CD14-positive monocyte (primary cell): ENCODE measurements at places on chromosomes 11 and 22. TPM values are rescaled to one million over a fixed set of nuclear protein-coding genes. Genes with fewer than 3 reads are reported as not detected.

DNA sequence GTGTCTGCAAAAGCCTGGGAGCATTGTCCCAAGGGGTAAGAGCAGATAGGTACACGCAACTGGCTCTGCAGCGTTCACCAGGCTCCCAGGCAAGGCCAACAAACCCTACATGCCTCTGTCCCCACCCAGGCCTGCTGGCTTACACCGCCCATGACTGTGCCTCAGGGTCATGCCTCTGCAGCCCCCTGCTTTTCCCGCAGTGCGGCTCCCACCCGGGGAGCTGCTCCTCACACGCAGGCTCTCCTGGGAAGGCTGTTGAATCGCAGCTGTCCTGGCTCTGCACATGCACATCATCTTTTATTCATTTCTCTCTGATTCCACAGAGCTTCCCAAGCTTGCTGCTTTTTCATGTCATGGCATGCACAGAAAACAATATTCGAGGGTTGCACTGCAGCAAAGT is 29.2 kb upstream of the B3GAT1 start:
- H3K4me3 ChIP-seq, result no peak overlapping the region
- no peaks in the 10 kb centered on the region for H3K27me3 ChIP-seq
- DNase-seq, result no peak
- no peak overlapping the region for H3K27ac ChIP-seq

DNA sequence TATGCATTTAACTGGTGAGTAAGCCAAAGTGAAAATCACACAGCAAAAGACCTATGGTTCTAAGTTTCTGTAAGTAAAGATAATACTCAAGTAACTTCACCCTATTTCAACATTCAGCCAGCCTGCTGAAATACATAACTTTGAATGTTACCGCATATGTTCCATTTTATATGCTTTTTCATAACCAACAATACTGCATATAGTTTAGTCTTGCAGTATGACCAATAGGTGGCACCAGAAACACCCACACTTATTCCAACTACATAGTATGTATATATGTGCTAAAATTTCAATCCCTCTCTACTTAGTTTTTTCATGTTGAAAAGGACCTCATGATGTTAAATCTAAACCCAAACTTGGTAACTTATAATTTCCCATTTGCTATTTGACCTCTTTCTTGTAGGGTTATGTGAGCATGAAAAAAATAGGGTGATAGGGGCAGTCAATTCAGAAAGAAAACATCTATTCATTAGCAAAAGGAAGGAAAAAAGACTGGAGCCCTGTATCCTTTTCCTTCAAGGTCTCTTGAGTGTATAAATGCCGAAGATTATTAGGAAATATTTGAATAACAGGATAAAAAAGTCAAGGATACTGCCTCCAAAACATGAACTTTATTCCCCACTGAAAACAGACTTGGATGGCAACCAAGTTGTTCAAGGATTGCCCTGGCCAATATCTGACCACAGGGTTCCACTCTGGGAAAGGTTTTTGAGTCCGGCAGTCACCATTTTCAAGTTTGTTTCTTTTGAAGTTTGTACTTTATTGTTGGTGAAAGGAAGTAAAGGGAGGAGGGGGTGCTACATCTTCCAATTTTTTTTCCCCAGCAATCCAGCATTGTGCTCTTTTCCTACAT is 23.8 kb upstream of the FZD4 start:
- H3K36me3 ChIP-seq, result no peaks in the 10 kb centered on the region
- no peaks in the 10 kb centered on the region for H3K4me1 ChIP-seq
- H3K27ac ChIP-seq, result no peak overlapping the region
- H3K4me3 ChIP-seq, result peak overlapping the region; percentile 11
- no peaks in the 10 kb centered on the region for H3K27me3 ChIP-seq

- H3K27me3 ChIP-seq, result no peaks in the 10 kb centered on the region
- no peak overlapping the region for H3K4me3 ChIP-seq
- H3K36me3 ChIP-seq, result no peaks in the 10 kb centered on the region
- DNase-seq, result no peak
- H3K4me1 ChIP-seq, result no peaks in the 10 kb centered on the region
These were observed 403.7 kb downstream of the LUZP2 start for GRCh38 chr11:24900514-24900913.

DNA sequence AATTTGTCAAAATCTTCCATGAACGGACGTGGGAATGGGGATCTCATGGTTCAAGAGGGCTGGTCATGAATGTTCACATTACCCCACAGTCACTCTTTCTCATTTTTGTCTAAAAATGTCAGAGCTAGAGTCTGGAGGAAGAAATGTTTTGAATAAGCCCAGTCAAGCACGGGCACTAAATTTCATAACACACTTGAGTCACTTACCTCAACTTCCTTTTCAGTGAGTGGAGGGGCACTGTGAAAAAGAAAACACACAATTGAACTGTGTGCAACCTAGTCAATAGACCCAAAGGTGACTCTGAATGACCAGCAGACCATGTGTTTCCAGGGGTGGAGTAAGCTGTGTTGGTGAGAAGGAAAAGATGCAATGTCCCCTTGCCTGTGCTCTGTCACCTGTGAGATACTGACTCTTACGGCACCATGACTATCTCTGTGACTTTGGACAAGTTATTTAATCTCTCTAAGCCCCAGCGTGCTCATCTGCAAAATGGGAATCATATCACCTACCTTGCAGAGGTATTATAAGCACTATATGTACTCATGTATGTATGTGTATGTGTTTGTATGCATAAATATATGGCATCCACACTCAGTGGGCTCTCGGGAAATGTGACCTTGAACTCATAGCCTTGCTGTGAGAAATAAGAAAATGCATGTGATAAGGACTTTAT is 38.2 kb upstream of the LYVE1 start:
- H3K27me3 ChIP-seq, result no peaks in the 10 kb centered on the region
- peak overlapping the region; percentile 95 for H3K27ac ChIP-seq

GRCh38 chr11:30697032-30697431 is 110.9 kb upstream of the MPPED2 start:
- no peaks in the 10 kb centered on the region for H3K27me3 ChIP-seq
- H3K36me3 ChIP-seq, result no peaks in the 10 kb centered on the region
- no peak for DNase-seq
- no peak overlapping the region for H3K27ac ChIP-seq

- H3K36me3 ChIP-seq, result no peaks in the 10 kb centered on the region
- H3K27ac ChIP-seq, result no peak overlapping the region
- H3K4me1 ChIP-seq, result peaks cover 8% of the 10 kb centered on the region
- H3K27me3 ChIP-seq, result no peaks in the 10 kb centered on the region
- H3K4me3 ChIP-seq, result no peak overlapping the region
- peak; percentile 2 for DNase-seq
These were observed 43.1 kb upstream of the TH start for GRCh38 chr11:2214527-2215229.

DNA sequence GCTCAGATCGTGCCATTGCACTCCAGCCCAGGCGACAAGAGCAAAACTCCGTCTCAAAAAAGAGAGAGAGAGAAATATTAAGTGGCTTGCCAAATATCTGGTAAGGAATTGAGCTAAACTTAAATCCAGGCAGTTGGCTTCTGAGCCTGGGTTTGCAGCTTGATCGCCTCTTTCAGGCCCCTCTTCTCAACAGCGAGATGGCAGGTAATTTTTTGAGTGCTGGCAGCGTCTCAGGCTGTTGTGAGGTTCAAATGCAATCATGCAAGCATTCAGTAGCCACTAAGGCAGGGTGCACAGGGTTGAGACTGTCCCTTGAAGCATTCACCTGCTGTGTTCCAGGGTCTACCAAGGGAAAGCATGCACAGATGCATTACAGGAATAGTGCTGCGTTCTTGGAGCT is 670 bp upstream of the CTSF start:
- H3K4me1 ChIP-seq, result peaks cover 12% of the 10 kb centered on the region
- DNase-seq, result no peak
- no peak overlapping the region for H3K27ac ChIP-seq
- H3K27me3 ChIP-seq, result no peaks in the 10 kb centered on the region
- no peaks in the 10 kb centered on the region for H3K36me3 ChIP-seq
- H3K4me3 ChIP-seq, result no peak overlapping the region

DNA sequence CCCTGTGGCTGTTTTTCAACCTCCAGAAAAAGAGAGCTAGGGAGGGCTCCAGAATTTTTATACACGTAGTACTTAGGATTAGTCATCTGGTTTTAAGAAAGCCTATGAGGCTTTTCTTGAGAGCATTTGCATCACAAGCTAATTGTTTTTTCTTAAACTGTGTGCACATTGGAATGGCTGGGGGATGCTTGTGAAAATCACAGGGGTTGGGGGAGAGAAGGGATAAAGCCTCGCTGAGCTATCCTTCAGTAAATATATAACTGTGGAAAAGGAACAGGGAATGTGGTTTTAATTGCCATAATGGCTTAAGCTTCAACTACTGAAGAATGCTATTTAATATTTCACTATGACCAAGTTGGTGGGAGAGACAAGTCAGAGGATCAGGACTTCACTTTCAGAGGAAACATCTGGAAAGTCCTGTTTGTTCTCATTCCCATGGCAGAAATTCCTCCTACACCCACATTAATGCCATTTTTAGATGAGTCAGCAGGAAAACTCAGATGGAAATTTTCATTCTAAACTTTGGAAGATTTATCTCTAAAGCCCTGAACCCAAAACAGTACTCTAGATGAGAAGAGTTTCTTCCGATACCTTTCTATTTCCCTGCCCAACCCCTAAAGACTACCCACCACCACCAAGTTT is 591.3 kb downstream of the LRRC4C start:
- no peaks in the 10 kb centered on the region for H3K27me3 ChIP-seq
- no peak for DNase-seq
- no peaks in the 10 kb centered on the region for H3K36me3 ChIP-seq
- H3K4me3 ChIP-seq, result no peak overlapping the region
- no peak overlapping the region for H3K27ac ChIP-seq
- no peaks in the 10 kb centered on the region for H3K4me1 ChIP-seq

DNA sequence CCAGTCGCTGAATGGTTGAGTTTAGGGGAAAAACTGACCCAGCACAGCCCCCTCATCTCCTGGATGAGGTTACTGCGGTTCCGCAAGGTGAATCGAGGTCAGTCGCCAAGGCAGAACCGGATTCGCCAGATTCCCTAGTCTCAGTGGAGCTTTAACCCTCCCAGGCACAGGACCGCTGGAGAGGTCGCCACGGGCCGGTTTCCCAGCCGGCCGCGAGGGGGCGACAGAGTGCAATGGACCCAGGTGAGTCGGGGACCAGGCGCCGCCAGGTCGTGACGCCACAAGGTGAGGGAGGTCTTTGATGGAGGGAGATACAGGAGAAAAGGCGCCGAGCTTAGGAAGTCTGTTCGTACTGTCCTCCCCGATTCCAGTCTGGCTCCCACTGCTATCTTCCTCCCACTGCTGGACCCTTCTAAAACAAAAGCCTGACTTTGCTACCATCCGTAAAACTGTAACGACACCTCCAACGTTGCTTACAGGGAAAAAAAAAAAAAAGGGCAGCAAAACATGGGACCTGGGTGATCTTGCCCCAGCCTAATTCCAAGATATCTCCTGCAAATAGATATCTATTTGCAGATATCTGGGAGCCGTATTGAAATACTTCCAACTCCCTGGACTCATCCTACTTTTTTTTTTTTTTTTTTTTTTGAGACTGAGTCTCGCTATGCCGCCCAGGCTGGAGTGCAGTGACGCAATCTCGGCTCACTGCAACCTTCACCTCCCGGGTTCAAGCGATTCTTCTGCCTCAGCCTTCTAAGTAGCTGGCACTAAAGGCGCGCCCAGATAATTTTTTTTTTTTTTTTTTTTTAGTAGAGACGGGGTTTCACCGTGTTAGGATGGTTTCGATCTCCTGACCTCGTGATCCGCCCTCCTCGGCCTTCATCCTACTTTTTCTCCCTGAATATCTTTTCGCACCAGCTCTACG is 1.4 kb upstream of the GGA1 start:
- peaks cover 42% of the 10 kb centered on the region for H3K4me1 ChIP-seq
- peak overlapping the region; percentile 91 for H3K27ac ChIP-seq
- H3K27me3 ChIP-seq, result no peaks in the 10 kb centered on the region
- DNase-seq, result peak; percentile 53
- no peak overlapping the region for H3K4me3 ChIP-seq

GRCh38 chr11:121112498-121113455 is 11.7 kb downstream of the TECTA start:
- H3K27ac ChIP-seq, result no peak overlapping the region
- H3K27me3 ChIP-seq, result peaks cover 13% of the 10 kb centered on the region
- H3K4me3 ChIP-seq, result no peak overlapping the region

DNA sequence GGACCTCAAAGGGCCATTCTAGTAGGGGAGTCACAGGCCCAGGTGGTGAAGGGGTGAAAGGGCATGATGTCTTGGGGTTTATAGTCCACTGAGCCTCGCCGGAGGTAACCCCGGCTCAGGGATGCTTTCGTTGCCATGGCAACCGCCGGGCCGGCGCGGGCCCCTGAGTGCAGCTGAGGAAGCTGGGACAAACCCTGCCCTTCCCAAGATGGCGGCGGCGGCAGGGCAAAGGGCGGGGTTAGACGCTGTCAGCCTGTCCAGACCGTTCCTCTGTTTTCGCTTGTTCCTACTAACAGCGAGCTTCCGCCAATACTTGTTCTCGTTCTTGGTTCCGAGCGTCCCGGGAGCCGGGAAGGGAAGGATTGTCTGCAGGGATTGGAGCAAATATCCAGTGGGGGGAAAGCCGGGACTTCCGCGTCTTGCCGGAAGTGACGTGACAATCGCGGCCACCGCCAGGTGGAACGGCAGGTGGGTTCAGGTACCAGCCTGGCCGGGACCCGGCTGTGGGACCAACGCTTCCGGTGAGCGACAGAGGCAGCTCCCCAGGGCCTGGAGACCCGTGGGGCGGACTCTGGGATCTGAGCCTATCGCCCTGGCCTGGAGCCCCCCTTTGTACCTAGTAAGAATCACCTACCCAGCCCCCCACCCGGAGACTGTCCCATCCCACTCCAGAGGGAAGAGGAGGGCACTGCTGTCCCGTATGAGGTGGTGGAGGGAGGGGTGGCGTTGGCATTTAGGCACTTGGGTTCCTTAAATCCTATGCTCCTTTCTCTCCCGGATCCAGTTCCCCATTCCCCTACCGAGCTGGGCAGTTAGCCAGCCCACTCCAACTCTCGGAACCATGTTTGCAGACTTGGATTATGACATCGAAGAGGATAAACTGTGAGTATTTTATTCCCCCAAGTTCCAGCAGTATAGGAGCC is at the start of gene PICK1:
Gene PICK1, plus strand, starts transcription at position 436 of the 923 bp plus-strand sequence. Its CDS starts 406 bp downstream, at position 842.
- peaks cover 12% of the 10 kb centered on the region for H3K4me1 ChIP-seq
- peak within 1 kb of the TSS; percentile 69 for H3K4me3 ChIP-seq
- no peaks in the 10 kb centered on the region for H3K27me3 ChIP-seq
- peak; percentile 80 for DNase-seq
- H3K27ac ChIP-seq, result peak within 1 kb of the TSS; percentile 78

DNA sequence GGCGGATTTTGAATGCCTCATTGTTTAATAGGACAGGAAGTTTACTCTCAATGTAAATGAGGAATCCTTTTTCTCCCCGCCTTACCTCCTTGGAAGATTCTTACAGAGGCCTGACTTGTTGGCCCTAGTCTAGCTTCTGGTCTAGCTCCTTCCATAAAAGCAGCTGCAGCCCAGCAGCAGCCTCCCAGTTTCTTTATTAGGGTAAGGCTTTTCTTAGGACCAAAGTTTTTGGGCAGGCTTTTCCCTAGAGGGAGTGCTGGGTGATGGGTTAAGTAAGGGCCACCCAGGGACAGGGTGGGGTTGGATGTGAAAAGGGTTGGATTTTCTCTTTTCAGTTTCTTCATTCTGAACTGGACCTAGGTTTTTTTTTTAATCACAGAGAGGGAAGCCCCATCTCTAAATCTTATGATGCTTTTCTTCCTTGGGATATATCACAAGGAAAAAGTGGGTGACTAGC is 49.7 kb downstream of the LIF start:
- H3K4me1 ChIP-seq, result peaks cover 54% of the 10 kb centered on the region
- peak; percentile 92 for DNase-seq
- no peaks in the 10 kb centered on the region for H3K36me3 ChIP-seq
- H3K27ac ChIP-seq, result peak overlapping the region; percentile 96

PRR14L gene
- 7.1 and 13.2 TPM in 2 replicates for polyA plus RNA-seq

ETS1 gene
- 1.6 TPM for polyA plus RNA-seq

OR6T1 gene
- polyA plus RNA-seq, result not detected

KIF18A gene
- polyA plus RNA-seq, result not detected

BTBD18 gene
- polyA plus RNA-seq, result not detected in 2 replicates

CABP4 gene
- polyA plus RNA-seq, result 0.28 TPM
